NCI-H345 (cell line): ENCODE measurements at places on chromosomes 4 and X.

DNA sequence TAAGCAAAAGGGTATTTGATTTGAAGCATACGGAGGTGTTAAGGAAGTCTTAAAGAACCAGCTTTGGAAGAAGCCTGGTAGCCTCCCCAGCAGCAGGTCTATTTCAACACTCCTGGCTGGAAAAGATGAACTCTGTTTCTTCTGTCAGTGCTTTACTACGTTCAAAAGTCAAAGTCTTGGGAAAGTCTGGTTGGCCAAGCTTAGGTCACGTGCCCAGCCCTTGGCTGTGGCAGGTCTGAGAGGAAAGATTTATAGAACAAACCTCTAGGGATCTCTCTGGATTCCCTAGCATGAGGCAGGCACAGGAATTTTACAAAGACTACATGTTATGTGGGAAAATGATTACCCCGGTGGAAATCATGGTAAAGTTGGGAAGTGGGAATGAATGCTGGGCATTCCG, 8.6 kb upstream of the ARHGAP10 start:
- no peak for DNase-seq

DNA sequence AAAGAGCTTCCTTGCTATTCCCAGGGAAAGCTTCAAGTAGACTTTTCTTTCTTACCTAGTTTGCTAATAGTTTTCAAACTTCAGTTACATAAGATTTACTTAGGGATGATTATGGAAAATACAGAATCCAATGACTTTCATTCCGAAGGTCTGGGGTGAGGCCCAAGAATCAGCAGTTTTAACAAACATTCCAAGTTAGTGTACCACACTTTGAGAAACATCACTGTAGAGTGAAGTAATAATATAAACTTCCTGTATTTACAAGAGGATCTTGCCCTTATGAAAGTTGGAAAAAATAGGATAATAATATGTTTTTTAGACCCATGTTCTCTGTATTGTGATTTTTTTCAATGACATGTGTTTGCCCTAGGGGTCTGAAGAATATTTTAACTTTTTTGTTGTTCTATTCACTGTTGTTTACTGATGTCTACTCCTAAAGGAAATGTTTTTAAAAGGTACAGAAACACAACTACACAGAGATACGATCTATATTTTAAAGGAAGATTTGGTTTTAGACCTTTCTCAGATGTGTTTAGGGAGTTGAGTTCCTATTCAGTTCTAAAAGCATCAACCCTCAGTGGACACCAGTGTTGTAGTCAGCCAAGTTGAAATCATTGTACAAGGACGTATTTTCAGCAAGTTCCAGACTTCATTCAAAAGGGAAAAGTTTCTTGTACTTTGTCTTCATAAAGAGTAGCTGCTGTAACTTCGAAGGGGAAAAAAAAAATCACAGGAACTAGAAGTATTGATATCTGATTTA, 295.8 kb upstream of the SLC7A11 start:
- DNase-seq = no peak

DNA sequence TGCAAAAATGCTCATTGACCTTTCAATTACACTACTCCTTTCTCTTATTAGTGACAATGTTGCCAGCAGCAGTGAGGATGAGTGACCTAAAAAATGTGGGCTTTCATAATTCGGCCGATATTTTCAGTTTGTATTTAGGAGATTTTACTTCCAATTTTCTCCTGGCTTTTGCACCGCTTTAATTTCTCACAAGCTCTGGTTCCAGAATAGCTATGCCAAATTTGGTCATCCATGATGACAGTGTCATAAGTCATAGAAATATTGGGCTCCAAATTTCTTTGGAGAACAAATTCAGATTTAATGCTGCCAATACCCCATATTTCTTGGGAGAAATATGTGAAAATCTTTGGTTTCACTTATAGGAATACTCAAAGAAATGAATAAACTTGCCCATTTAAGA, 187.7 kb upstream of the HCCS start:
- DNase-seq = no peak

GRCh38 chrX:31293409-31293808, 221.6 kb upstream of the FTHL17 start:
- peak; percentile 0 for DNase-seq

DNA sequence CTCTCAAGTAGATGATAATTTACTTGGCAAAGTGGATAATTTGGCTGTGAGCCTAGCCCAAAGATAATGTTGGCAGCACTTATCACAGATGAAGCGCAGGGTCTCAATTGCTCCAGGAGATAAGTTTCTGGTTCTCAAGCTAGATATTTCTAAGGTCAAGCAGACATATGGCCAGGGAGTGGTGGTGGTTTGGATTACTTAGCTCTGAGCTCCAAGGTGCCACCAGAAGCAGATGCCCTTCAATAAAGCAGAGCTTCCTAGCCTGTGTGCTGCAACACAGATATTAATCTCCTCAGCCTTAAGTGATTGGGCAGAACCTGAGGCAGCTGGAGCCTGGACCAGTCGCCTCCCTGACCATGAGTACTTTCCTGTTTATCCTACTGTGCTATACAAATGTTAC, 79.2 kb upstream of the NALF2 start:
- DNase-seq = no peak

- no peak for DNase-seq
These were observed 288.3 kb upstream of the GALNTL6 start for GRCh38 chr4:171524903-171525302.

DNA sequence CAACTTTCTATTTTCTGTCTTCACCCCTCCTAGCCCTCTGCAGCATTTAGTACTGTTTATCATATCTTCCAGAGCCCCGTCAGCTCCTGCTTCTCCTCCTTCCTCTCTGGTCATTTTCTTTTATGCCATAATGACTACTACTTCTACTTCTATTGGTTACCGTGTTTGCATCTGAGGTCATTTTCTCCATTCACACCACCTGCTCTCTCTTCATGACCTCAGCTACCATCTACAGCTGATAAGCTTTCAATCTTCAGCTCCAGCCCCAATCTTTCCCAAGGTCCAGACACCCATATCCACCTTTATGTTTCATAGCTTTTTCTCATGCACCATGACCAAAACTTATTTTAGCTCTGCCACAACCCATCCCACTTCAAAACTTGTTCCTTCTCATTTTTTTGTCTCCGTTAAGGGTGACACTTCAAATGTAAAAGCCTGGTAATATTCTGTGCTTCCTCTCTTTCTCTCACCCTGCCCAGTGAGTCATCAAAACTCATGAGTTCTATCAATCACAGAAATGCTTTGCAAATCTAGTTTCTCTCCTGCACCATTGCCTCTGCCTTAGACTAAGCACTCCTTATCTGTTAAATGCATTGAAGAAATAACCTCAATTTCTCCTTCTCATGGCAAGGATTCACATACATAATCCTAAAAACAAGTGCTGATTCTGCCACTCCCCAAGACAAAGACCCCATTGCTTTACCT, 71.3 kb upstream of the IQCM start:
- no peak for DNase-seq

DNA sequence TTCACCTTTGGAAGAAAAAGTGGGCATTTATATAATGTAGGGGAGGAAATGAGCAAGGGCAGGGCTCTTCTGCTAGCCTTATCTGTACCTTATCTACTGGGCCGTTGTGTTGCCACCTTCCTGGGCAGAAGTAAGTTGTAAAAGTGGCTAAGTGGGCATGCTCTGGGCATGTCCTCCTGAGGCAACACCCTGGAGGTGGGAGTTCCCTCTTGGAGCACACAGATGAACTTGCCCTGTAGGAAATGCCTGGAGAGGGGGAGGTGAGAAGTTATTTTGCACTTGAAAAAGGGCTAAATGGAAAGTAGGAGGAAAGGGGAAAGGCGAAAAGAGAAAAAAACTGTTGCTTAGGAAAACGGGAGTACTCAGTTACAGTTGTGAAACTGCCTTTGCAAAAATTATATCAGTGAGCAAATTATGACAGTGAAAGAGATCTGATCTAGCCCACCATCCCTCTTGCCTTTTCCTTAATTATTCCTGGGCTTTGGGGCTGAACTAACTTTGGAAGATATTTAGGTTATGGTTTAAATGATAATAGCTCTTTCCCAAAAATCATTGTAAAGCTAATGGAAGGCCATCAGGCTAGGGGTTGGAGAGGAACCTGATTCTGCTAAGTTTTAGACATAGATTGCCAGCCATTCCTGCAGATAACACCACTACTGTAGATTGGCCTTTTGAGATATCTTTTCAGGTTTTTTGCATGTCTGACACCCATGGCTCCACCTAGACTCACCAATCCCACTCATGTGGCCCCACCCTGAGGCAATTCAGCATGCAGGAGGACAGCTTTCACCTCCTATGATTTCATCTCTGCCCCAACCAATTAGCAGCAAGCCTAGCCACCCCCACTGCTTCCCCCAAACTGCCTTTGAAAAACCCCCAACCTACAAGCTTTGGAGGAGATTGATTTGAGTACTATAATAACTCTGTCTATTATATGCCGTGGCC, 20.5 kb upstream of the ZNF81 start:
- no peak for DNase-seq

GRCh38 chrX:153507484-153508178, 9.8 kb upstream of the ATP2B3 start:
- DNase-seq = peak; percentile 72

DNA sequence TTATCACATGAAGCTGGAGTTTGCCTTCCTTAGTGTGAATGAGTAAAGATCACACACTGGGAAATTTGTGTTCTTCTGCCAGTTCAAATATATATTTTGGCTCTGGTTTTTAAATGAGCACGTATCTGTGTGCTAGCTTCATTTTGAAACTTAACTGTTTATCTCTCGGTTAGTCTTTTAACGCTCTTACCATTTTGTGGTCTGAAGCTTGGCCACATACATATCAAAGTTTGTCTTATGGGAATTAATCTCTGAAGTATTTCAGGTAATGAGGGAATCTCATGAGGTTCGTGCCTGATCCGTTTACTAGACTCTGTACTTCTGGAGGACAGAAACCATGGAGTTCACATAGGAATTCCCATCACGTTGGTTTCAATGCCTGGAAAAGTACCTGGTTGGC, 13.8 kb downstream of the ATP10D start:
- no peak for DNase-seq

- DNase-seq = no peak
These were observed 67.2 kb upstream of the IL15 start for GRCh38 chr4:141569141-141569540.

DNA sequence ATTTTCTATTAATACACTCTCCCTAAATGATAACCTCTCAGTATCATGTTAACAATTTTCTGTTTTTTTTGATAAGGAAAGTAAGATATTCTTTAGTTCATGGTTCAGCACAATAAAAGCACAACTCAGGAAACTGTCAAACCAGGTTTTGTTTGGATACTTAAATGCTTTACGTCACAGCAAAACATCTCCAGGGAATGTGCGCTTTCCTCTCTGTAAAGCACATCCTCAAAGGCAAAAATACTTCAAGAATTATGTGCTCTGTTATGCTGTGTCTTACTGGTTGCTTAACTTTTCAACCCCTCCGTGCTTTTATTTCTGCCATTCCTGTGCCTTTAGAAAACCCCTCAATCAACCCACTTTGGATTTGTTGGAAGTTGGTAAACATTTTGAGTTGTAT, 27.8 kb downstream of the SNX25 start:
- DNase-seq = no peak

DNA sequence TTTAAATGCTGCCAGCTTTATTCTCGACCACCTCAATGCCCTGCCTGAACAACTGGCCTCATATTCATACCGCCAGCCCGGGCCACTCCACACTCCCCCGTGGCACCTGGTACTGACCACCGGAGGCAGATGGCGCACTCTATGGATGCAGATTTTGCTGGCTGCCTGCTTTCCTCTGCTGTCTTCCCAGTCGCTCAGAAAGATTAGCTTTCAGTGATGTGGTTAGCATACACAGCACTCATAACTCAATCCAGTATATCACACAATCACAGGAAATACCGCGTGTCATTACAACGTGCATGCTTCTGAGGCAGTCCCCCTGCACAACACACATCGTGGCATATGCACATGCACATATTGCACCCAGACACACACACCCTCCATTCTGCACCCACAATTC, 147.2 kb upstream of the BCOR start:
- no peak for DNase-seq

GRCh38 chrX:21645431-21645830, 12.7 kb downstream of the KLHL34 start:
- no peak for DNase-seq

GRCh38 chrX:47611926-47612325, 7.7 kb downstream of the SYN1 start:
- DNase-seq = no peak

- peak; percentile 88 for DNase-seq
These were observed 61.7 kb downstream of the MAML3 start for GRCh38 chr4:140092094-140092851.

DNA sequence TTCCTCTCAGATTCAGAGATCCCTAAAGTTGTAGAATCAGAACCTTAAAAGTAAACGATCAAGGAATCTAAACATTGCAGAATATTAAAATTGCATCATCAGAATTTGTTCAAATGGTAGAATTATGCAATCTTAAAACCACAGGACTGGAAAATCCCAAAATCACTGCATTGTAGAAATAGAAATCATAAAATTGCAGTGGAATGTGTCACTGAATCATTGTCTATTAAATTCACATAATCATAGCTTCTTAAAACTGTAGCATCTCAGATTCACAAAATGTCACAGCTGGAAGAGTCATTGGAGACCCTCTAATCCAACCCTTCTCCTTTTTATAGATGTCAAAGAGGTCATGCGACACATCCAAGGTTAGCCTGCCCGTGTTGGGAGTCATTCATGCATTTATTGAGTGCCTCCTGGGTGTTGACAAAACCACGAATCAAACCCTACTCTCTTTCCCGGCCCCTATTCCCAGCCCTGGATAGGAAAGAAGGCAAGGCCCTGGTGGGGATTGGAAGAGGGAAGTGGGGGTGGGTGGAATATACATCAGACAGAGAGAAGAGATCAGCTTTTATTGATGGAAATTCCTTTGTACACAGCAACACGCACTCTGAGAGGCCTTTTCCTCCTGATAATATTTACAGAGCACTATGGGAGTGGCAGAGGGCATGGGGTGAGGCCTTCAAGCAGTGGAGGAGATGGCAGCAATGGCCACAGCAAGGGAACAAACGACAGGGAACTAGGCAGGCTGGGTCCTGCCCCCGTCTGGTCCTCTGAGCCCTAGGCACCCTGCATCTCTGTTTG, 15.4 kb downstream of the IQSEC2 start:
- DNase-seq = no peak

- peak; percentile 37 for DNase-seq
These were observed 24.8 kb upstream of the EOLA2 start for GRCh38 chrX:149962859-149963757.

GRCh38 chr4:122591196-122591595, 29.7 kb downstream of the IL21 start:
- DNase-seq = no peak

- no peak for DNase-seq
These were observed 60.8 kb downstream of the DDX60 start for GRCh38 chr4:168257768-168258167.

DNA sequence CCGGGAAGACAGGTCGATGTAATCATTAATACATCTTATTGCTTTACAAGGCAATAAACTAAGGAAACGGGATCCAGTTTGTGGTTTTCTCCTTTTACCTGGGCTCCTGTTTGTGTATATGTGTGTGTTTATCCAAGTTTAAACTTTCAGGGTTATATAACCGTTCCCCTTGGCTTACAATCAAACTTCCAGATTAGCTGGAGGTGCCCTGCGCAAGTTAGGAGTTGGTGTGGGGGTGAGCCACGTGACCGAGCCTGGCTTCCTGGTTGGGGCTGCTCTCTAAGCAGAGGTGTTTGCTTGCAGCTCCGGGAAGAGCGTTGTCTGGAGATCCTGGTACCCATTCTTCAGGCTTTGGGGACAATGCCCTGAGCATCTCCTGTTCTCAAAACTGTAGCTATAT, 129.2 kb downstream of the FHDC1 start:
- DNase-seq = no peak
